ENCODE measurements at places on chromosomes 11 and 22.

GRCh38 chr11:65581928-65582327 lies 6.1 kb downstream of the EHBP1L1 start:
- no peak for DNase-seq

GRCh38 chr22:44427611-44428470 lies 70.2 kb downstream of the RTL6 start:
- no peak for DNase-seq

GRCh38 chr11:113272927-113273615 lies 41.3 kb upstream of the TTC12 start:
- DNase-seq = no peak

GRCh38 chr11:123363556-123363955 lies 66.5 kb upstream of the GRAMD1B start:
- no peak for DNase-seq

- DNase-seq = no peak
These were observed 32.6 kb upstream of the PICALM start for GRCh38 chr11:86101493-86101892.

DNA sequence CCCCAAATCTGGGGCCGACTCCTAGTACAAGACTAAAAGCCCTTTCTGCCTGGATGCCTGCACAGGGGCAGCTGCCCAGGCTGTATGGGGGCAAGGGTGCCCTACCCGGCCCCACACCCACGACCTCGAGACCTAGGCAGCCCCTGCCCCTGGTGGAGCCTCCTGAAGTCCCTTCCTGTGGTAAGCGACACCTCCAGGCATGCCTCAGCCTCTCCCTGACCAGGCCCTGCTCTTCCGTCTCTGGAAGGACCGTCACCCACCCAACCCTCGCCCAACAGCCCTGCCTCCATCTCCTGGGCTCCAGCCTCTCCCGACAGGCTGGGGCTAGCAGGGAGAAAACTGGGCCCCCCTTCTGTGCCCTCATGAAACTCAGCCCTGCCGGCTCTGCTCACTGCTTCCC lies 22.8 kb upstream of the PPARA start:
- DNase-seq = no peak

- no peak for DNase-seq
These were observed 1.3 kb downstream of the PIK3C2A start for GRCh38 chr11:17206463-17206862.

GRCh38 chr22:38422611-38423511 lies 32.1 kb downstream of the KCNJ4 start:
- DNase-seq = no peak

GRCh38 chr11:102793677-102794290 lies 4.2 kb downstream of the MMP1 start:
- no peak for DNase-seq

DNA sequence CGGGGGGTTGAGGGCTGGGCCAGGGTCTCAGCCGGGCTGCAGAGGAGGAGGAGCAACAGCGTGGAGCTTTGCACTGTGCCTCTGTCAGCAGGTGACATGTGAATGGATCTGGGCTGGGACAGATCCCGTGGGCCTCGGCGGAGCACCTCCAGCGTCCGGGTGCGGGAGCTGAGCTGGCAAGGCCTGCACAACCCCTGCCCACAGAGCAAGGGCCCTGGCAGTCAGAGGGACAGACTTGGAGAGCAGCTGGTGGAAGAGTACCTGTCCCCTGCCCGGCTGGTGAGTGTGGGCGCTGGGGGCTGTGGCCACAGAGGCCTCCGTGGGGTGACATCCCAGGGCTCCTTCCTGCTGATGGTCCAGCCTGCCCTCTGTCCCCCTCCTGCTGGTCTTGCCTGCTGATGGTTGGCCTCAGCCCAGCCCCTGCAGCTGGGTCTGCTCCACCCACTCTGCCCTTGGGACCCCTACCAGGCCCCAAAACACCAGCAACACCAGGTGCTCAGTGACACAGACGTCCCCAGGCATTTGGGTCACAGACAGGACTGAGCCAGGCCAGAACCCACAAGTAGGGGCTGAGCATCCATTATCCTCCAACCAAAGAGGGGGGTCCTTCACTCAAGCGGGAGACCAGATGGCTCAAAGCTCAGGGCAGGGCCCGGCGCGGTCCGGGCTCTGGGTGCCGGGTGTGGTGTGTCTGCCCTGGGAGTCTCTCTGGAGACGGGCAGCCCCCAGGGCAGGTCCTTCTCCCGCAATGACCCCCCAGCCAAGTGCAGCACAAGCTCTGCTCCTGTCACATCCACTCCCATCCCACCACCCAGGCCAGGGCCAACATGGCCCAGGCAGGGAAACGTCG lies 3.5 kb downstream of the LRRC56 start:
- no peak for DNase-seq
